ENCODE measurements at places on chromosomes 6 and 20.

DNA sequence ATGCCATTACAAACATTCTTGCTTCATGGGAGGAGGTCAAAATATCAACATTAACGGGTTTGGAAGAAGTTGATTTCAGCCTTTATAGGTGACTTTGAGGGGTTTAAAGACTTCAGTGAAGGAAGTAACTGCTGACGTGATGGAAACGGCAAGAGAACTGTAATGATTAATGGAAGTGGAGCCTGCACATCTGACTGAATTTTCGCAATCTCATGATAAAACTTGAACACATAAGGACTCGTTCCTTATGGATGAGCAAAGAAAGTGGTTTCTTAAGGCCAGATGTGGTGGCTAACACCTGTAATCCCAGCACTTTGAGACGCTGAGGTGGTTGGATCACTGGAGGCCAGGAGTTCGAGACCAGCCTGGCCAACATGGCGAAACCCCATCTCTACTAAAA, 226.1 kb downstream of the BCAS1 start:
- DNase-seq = no peak

GRCh38 chr6:26455357-26455970, 2.3 kb upstream of the BTN2A1 start:
- DNase-seq = no peak

DNA sequence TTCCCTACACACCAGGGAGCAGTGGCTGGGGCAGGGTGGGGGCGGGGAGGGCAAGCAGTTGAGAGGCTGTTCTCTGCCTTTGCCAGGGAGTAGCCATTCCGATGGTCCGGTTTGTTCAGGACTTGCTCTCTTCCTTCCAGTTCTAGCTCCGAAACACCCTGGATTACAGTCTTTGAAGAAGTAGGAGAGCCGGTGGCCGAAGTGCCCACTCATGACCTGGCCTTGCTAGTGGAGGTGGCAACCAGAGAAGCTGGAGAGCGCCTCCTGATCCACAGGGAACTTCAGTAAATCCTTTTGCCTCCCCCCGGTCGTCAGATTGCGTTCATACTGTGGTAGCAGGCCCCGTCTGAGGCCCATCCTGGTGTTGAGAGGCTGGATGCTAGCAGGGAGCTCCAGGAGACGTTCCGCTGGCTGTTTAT, 92.8 kb downstream of the ARID1B start:
- no peak for DNase-seq

DNA sequence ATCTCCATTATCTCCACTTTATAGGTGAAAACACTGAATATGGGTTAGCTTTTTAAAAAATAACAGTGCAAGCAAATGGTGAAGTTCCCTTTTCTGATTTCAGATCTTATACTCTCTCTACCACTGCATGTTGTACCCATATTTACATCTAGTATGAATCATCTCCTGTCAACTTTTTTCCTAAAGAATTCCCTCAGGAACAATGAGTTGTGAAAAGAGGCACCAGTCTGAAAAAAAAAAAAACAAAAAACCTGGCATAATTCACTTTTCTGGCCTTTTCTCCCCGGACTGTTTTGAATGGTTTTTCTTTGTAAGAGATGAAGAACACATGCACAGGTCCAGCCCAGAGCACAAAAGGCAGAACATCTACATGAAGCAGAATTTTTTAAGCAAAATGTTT, 596.0 kb downstream of the COL12A1 start:
- no peak for DNase-seq

- DNase-seq = no peak
Measured at GRCh38 chr20:41900201-41900691, 282.1 kb upstream of the CHD6 start.

- DNase-seq = no peak
Measured at GRCh38 chr20:38092915-38093314, 59.4 kb downstream of the RPRD1B start.

- DNase-seq = no peak
Measured at GRCh38 chr6:15365273-15365687, 119.4 kb downstream of the JARID2 start.

- no peak for DNase-seq
Measured at GRCh38 chr6:4545893-4546292, 230.3 kb upstream of the CDYL start.

DNA sequence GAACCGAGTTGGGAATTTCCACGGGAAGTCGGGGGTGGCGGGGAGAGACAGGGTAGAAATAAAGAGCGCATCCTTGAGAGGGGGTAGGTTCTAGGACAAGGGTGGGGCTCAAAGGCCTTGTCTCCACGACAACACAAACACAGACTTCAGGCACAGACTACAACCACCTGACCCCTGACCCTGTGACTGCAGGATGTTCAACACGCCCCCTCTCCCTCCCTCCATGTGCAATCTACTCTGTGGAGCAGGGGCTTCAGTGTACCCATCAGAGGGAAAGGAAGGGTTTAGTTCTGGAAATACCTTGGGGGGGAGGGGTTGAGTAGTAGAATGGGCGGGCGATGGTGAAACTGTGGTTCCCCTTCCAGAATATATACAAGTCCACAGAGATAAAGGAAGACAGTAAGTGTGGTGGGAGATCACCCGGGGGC, 651 bp upstream of the TAPBP start:
- DNase-seq = peak; percentile 31

GRCh38 chr6:112241820-112242429, 12.4 kb downstream of the LAMA4 start:
- DNase-seq = no peak

GRCh38 chr6:162198076-162198475, 529.5 kb downstream of the PRKN start:
- DNase-seq = no peak

GRCh38 chr6:29561606-29562181, 2.2 kb upstream of the UBD start:
- DNase-seq = no peak

GRCh38 chr6:163260911-163261310, 153.6 kb upstream of the QKI start:
- no peak for DNase-seq

GRCh38 chr20:701401-702129, 26.0 kb upstream of the SCRT2 start:
- no peak for DNase-seq

DNA sequence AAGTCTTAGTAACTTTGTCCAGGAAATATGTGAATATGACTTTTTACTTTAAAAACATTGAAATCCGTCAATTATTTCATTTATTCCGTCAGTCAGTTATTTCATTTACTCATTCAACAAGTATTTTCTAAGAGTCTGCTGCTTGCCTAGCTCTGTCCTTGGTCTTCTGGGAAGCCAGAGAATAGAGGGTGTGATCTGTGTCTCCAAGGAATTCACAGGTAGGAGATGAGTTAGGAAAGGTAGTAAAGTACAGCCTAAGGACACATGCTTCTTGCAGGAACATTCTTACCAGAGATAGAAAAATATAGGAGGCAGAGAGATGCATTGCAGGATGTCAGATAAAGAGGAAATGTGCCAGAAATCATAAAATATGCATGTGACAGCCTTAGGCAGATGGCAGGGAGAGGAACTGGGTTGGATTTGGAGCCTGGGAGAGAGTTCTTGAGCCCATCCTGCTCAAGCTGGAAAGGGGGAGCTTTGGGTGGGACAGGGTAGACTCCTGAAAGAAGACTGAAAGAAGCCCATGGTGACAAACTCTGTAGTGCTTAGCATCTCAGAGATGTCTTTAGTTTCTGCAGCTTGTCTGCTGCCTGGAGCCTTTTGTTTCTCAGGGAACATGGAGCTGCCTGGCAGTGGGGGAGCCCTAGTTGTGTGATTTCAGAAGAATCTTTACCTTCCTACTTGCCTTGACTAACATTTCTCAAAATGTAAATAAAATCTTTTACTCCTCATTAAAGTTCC, 3.5 kb downstream of the SH3BGRL2 start:
- DNase-seq = no peak

- no peak for DNase-seq
Measured at GRCh38 chr6:64224819-64225218, 589.2 kb downstream of the PHF3 start.

DNA sequence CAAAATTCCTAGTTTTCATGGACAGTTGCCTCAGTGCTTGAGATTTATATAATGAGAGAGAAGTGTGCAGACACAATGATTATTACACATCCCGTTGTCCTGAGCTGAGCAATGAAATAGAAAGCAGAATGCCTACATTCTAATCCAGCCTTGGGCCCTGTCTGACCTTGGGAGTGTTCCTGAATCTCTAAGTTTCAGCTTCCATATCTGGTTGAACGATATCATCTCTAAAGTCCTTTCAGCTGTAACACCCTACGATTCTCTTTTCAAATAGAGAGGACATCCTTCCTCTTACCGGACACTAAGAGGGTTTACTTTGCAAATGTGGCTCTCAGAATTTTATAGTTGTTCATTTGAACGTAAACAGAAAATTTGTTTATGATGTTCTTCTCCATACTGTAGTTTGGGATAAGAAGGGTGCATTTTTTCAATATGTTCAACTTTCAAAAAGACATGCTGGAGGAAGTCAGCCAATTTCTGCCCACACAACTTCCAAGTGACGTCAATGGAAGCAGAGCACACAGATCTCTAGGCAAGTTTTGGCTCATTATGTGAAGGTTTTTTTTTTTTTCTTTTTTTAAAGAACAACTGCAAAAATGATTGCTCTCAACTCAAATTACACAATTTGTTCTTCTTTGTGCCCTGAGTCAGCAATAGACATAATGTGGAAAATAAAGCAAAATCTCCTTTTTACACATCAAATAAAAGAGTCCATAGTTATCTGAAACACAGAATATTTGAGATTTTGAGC, 50.4 kb downstream of the PDE7B start:
- no peak for DNase-seq

DNA sequence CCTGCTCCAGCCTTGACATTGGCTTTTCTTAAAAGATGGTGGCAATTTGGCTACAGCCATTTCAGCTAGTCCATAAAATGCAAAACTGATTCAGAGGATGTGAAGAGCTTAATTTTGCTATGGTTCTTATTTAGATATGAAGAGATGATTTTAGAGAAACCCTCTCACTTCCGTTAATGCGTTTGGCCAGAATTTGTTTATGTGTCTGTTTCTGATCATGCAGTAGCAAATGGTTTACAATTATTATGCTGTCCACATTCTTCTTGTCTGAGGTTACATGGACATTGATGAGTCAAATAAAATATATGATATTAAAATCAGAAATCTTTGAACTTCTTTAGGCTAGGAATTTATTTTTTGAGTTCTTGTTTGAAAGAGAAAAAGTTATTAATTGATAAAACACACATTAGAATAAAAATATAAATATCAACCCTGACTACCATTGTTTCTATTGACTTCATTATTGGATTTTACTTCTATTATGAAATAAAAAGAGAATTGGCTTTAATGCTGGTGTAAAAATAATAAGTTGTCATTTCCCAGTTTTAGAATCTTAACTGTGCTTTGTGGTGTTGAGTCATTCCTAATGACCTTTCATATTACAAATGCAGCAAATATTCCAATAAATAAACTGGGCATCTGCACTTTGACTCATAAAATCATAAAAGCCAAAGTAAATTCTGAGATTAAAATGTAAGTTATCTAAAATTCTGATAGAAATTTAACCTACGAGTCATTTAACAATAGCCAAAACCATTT, 1286.0 kb upstream of the GJE1 start:
- DNase-seq = no peak

GRCh38 chr6:158500016-158500735, 59.7 kb upstream of the TMEM181 start:
- DNase-seq = no peak

- no peak for DNase-seq
Measured at GRCh38 chr20:43137160-43137559, 52.5 kb downstream of the PTPRT start.

DNA sequence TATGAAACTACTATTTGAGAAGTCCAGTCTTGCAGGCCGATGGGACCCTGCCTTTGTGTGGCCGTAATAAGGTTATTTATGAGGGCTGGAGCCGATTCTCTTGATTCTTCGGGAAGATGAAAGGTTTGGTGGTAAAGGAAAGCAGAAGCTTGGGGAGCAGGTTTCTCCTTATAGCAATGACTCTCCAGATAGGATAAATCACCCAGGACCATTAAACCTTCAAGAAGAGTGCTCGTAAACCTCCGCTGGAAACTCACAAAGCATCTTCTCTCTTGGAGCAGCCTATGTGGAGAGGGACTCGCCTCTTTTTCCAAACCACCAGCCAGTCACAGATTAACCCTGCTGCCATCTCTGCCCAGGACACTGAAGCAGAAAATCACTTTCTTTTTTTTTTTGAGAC, 69.6 kb upstream of the SALL4 start:
- no peak for DNase-seq

GRCh38 chr20:24831232-24831631, 117.8 kb upstream of the CST7 start:
- no peak for DNase-seq

- no peak for DNase-seq
Measured at GRCh38 chr20:53646550-53646949, 52.9 kb upstream of the ZNF217 start.

GRCh38 chr6:4853782-4854511, 77.7 kb downstream of the CDYL start:
- DNase-seq = no peak

GRCh38 chr20:25453035-25453810, 45.8 kb downstream of the GINS1 start:
- no peak for DNase-seq

GRCh38 chr6:112439010-112439409, 91.9 kb downstream of the RFPL4B start:
- DNase-seq = peak; percentile 6

- no peak for DNase-seq
Measured at GRCh38 chr6:164035900-164036485, 621.5 kb downstream of the QKI start.

DNA sequence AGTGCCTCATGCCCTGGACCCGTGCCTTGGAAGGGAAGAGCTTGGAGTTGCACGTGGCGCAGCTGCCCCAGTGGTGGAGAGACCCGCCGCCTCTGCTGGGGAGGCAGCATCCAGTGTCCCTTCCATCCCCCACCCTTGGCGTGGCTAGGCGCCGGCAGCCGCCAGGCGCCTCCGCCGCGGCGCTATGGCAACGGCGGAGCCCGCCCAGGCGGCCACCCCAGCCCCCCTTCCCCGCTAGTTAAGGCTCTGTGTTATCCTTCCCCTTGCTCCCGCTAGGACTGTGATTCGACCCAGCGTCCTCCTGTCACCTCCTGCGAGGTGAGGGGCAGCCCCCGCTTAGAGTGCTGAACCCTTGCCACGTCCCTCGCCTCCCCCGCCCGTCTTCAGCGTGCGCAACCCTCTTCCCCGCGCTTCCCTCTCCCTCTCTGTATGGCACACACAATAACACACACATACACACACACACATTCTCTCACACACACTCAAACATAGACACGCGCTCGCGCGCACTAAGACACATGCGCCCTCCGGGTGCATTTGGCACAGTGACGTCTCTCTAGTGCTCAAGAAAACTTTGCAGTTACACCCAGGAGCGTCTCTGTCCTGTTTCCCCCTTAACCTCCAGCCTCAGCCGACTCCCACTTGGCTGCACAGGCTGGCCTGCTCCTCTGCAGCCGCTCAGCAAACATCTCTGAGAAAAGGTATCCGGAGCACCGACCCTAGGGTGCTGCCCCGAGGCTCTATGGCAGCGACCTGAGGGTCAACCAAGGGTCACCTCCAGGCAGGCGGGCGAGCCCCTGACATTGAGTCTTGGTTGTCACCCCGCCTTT, 8.5 kb downstream of the GRIK2 start:
- no peak for DNase-seq

GRCh38 chr20:8509809-8510208, 377.7 kb downstream of the PLCB1 start:
- DNase-seq = no peak
